ENCODE measurements at places on chromosomes 5 and 9.

DNA sequence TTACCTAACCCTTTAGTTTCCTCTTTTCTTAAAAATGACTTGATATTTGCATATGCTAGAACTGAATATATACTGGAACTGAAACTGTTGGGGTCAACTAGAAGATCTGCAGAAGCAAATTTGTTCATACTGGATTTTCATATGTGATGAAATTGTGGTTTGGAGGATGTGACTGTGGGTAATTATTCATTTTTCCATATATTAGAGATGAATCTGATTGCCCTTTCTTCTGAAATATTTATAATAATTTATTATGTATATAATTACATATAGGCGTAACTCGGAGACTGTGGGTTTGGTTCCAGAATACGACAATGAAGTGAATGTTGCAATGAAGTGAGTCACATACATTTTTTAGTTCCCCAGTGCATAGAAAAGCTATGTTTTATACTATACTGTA, 149.1 kb downstream of the ATP10B start:
- DNase-seq: no peak

DNA sequence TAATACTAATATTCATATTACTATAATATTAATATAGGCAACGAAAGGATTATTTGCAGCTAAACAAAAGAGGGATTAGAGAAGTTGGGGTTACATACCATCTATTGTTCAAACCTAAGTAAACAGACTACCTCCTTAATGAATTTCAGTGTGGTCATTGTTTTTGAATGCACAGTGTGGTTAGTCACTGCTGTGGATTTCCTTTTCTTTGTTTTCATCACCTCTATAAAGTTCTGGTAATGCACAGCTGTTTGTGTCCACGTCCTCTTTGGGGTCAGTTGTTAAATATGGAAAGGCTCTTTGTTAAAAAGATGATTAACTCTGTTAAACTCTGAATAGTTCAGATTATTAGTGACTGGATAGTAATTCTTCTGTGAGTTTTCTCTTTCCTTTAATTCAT, 233.6 kb downstream of the MAST4 start:
- no peak for DNase-seq

GRCh38 chr9:78121488-78121887, 89.9 kb upstream of the GNAQ start:
- peak; percentile 63 for DNase-seq

- DNase-seq: no peak
Observed at GRCh38 chr5:125634216-125634835, 788.9 kb upstream of the GRAMD2B start.

DNA sequence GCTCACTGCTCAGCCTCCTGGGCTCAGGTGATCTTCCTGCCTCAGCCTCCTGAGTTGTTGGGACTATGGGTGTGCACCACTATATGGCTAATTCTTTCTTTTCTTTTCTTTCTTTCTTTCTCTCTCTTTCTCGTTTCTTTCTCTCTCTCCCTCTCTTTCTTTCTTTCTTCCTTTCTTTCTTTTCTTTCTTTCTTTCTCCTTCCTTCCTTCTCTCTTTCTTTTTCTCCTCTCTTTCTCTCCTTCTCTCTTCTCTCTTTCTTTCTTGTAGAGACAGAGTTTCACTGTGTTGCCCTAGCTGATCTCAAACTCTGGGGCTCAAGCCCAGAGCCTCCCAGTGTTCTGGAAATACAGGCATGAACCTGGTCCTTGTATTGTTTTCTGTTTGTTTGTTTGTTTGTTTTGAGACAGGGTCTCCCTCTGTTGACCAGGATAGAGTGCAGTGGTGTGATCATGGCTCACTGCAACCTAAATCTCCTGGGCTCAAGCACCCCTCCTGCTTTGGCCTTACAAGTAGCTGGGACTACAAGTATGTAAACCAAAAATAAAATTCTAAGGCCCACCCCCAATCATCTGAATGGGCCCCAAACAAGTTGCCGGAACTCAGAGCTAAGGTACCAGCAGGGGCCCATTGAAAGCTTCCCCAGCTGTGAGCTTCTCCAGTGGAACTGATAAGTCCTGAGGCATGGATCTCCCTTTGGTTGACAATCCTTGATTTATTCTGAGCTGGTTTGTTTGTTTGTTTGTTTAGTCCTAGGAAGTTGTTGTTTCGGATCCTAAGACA, 11.9 kb upstream of the BTF3 start:
- no peak for DNase-seq
